ENCODE measurements at places on chromosomes 1 and 21.

- peak; percentile 70 for DNase-seq
Observed at GRCh38 chr1:153422450-153423068, 6.2 kb downstream of the S100A7A start.

DNA sequence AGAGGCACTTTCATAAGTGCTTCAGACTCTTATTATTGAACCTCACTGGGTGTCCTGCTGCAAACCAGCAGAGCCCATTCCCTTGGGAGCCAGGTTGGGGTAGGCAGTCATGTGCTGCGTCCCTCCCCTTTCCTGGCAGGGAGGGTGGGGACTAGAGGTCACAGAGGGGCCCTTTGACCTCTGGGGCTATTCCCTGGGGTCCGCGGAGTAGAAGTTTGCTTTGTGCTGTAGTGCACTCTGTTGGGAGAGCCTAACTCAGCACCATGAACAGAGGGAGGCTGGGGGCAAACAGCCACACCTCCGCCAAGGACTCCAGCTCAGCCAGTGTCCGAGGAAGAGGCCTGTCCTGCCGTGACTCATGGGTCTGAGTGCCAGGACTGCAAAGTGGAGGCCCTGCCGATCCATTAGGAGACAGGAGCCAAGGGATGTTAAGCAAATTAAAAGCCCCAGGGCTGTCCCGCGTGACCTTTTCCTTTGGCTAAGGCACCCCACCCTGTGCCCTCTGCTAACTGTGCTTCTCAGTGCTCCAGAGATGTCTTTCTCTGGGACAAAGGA lies 3.0 kb upstream of the IGSF21 start:
- no peak for DNase-seq

DNA sequence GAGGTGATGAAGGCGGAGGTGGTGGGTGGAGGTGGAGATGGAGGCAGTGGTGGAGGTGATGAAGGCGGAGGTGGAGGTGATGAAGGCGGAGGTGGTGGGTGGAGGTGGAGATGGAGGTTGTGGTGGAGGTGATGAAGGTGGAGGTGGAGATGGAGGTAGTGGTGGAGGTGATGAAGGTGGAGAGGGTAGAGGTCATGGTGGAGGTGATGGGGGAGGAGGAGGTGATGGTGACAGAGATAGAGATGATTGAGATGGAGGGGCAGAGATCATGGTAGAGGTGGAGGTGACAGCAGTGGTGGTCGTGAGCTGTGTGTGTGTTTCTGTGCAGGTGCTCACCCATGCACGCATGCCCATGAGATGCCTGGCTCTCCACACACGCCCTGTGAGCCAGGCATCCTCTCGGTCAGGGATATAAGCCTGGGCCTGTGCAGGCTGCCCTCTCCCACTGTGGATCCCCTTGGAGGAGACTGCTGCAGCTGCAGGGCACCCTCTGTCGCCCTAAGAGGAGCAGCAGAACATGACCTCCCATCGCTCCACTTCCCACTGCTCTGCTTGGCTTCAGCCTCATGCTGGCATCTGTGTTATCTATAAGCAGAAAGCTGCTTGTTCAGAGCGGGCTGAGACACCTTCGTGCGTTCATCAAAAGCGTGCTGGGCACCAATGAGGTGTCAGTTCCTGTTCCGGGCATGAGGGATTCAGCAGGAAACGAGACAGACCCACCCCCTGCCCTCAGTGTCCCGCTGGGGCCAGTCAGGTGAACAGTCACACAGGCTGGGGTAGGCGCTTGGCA lies 20.5 kb upstream of the NPHP4 start:
- DNase-seq = no peak

DNA sequence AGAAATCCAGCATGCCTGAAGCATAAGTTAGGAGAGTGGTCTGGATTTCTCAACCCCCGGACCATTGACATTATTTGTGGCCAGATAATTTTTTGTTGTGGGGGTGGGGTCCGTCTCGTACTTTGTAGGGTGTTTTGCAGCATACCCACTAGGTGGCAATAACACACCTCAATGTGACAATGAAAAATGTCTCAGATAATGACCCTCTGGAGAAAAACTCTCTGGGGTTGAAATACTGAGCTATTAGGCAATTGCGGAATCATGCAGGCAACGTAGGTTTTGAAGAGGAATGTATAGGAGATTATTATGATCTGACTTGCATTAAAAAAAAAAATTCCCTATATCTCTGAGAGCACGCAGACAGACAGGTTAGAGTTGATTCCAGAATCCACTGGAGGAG lies 25.3 kb upstream of the RRP15 start:
- DNase-seq = no peak

GRCh38 chr1:154442006-154442740 lies 37.0 kb downstream of the IL6R start:
- DNase-seq = no peak

DNA sequence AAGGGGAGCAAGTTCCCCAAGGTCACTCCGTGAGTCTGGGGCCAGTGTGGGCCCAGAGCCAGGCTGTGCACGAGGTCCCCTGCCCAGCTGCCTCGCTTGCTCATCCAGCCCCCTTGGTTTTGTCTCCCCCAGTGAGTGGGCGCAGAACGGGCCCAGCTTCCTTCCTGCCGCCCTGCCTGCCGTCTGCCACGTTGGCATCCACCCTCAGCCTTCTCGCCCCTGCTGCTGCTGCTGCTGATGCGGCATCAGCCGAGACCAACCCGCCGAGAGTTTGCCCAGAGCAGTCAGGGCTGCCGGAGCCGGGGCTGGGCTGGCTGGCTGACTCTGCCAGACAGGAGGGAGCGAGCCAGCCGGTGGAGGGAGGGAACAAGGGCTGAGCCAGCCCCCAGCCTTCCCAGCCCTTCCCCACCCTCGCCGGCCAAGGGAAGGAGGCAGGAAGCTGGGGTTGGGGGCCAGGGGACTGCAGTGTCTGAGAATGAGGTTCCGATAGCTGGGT lies 31.4 kb upstream of the WASF2 start:
- DNase-seq = peak; percentile 58

DNA sequence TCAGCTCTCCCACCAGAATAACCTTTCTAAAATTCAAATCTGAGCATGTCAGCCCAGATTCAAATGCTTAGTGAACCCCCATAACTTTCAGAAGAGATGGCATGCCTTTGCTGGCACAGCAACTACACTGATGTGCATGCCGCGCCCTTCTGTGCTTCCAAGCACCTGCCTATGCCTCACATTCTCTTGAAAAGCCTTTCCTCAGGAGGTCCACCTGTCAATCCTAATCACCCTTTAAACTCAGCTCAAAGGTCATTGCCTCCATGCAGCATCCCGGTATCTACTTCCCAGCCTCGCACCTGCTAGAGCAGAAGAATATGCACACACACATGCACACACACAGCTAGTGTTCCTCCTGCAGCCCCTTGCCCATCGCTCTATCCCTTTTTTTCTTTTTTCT lies 5.2 kb upstream of the S100A2 start:
- no peak for DNase-seq

GRCh38 chr1:77350012-77350770 lies 68.4 kb downstream of the AK5 start:
- DNase-seq = no peak

- DNase-seq = no peak
Observed at GRCh38 chr1:34929497-34929852, at the start of gene DLGAP3. Gene DLGAP3 (minus strand): TSS chr1:34929650. CDS start chr1:34905383, 24,267 bp downstream.
